NK-92 treated with Interleukin-12 subunit alpha and Interleukin-12 subunit beta, amount 100 ng/mL, for 24 hours (cell line): ENCODE measurements at places on chromosomes 12 and 14.

- no peak for DNase-seq
Measured at GRCh38 chr12:5456030-5456429, 24.1 kb downstream of the NTF3 start.

DNA sequence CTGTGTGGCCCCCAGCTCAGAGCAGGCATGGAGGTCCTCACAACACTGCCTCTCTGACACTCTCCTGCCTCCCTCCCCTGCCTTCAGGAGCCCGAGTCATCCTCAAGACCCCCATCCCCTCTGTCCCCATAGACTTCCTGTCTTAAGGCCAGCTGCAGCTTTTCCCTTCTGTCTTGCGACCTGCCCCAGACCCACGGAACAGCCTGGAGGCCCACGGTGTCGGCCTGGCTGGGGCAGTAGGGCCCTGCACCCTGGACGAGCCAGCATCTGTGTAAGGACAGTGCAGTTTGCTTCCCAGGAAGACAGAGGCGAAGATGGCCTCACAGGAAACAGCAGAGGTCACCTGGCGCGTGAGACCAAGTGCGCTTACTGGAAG is 9.7 kb downstream of the TEDC1 start:
- no peak for DNase-seq

DNA sequence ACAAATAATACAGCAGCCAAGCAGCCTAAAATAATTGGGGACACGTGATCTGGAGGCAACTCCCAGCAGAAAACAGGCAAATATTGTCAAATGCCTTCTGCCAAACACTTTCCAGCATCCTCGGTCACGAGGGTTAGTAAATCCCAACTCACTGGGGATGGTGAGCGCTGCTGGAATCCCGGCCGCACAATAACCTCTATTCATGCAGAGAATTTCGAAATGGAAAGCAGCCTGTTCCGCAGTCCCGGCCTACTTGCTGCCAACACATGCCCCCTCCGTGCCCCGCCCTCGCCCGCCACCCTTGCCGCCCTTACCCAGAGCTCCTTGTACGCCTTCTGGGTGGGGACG is 62.2 kb downstream of the RFX4 start:
- DNase-seq: no peak

GRCh38 chr14:31380106-31380505 is 40.2 kb downstream of the HEATR5A start:
- no peak for DNase-seq

DNA sequence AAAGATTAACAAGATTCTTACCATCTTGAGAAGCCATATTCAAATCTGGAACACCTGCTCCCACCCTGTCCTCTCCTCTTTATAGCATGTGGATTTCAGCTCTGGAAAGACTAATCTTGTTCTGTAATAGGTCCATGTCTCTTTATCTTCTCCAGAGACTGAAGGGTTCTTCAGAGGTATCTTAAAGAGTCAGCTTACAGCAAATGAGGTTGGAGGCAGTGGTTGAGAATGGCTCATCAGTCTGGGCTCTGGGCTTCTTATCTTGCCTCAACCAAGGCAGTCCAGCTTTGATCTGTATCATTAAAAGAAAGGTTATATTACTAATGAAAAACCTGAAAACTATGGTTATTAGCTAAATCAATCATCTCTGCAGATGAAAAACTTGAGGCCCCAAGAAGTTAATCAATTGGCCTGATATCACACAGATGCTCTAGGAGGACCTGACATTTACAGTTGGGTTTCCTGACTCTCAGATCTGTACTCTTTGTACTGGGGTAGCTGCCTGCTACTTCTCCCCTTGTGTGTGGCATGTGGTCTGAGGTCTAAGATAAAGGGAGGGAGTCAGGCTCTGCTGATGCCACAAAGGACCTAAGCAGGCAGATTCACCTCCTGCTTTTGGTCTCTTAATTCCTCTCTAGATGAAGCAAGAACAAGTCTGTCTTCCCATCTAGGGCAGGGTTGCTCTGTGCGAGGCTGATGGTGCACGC is 1.7 kb upstream of the AKAP6 start:
- DNase-seq: no peak

- DNase-seq: no peak
Measured at GRCh38 chr14:104422837-104423681, 156.5 kb upstream of the C14orf180 start.

DNA sequence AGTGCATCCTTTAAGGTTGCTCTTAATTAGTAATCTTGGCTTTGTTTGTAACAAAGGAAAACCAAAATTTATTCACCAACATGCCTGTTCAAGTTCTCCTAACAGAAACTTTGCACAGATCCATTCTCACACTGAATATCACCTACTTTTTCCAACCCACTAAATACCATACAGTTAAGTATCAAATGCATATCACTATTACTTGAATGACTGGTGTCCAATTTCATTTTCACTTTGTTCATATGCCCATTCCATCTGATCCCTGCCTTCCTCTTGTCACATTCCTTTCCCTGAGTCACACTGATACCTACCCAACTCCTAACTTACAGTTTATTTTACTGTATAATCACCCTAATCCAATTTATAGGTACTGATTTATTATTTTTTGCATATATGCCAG is 286.4 kb downstream of the NELL2 start:
- DNase-seq: no peak
